Foreskin fibroblast (primary cell): ENCODE measurements at places on chromosomes 13 and 19.

DNA sequence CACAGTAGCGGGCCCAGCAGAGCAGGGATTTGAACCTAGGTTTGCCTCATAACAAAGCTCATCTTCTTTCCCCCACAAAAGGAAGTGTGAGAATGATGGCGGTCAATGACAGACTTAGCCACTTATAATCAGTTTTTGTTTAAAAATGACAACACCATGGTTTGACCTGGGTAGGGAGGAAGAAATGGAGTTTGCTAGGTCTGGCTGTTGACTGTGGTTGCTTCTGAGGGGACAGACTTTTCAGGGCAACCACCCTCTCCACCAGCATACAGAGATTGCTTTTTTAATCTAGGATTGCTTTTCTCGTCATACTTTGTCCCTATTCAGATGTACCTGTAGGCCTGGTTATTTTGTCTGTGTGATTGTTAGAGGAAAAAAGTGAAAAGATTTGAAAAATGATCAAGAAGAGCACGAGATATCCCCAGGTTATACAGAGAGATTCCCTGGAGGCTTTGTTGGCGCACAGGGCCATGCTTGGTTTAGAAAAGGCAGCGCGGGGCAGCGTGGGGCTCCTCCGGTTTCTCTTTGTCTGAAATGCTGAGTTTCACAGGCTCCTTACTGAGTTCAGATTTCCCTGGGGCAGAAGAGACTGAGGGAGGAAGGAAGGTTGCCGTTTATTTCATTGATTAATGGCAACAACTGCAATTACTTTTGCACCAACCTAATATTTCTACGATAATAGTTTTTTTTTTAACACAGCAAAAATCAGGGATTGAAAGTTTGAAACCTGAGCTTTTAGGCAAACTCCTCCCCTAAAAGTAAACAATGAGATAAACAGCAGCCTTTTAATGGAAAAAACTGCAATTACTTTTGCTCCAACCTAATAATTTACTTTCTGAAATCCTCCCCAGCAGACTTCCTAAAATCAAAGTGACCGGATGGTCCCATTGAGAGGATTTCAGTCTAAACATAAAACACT is 97.0 kb upstream of the RNF113B start:
- DNase-seq, result no peak

- DNase-seq, result no peak
Measured at GRCh38 chr19:54351474-54351873, 12.5 kb upstream of the LILRA4 start.

- peak; percentile 30 for DNase-seq
Measured at GRCh38 chr19:52527956-52528351, 486 bp downstream of the ZNF808 start.

DNA sequence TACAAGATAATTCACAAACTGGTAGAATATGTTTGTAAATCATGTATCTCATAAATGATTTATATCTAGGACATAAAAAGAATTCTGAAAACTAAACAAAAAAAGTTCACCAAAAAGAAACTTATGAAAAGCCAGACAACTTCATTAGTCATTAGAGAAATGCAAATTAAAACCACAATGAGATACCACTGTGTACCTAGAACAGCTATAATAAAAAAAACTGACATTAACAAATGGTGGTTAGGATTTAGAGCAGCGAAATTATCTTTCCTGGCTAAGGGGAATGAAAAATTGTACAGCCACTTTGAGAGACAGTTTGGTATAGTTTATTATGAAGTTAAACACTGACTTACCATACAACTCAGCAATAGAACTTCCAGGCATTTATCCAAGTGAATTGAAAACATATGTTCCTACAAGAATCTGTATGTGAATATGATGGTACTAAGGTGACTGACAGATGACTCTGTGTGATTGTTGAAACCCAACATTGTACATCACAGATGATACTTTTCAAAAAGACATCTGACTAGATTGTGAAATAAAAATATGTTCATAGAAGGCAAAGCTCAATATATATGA is 41.8 kb downstream of the UGGT2 start:
- peak; percentile 66 for DNase-seq

GRCh38 chr13:21216332-21216731 is 39.9 kb downstream of the MRPL57 start:
- no peak for DNase-seq

- peak; percentile 22 for DNase-seq
Measured at GRCh38 chr13:64347664-64348063, 2882.5 kb downstream of the PCDH9 start.

DNA sequence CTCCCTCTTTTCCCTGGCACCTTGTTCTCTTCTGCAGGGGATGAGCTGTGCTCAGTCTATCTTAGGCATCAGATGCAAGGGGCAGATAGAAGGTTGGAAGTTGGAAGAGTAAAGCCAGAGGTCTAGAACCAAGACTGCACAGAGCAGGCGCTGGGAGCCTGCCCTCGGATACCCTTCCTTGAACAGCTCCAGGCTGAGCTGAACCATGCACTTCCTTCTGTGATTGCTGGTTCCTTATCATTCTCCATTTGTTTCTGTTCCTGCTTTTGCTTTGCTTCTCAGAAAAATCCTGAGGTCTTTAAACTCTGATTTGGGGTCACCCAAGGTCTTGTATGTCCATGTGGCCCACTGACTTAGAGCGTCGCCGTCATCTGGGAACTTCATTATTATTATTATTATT is 36.3 kb downstream of the ARHGEF18 start:
- DNase-seq, result no peak

- no peak for DNase-seq
Measured at GRCh38 chr13:109644069-109644750, 142.2 kb downstream of the IRS2 start.

- DNase-seq, result no peak
Measured at GRCh38 chr13:107192289-107192688, 624.4 kb upstream of the ARGLU1 start.

GRCh38 chr19:45474606-45475521 is 7.1 kb downstream of the FOSB start:
- no peak for DNase-seq

GRCh38 chr19:58468216-58468839 is 1.4 kb downstream of the ZNF324 start:
- DNase-seq, result peak; percentile 21

DNA sequence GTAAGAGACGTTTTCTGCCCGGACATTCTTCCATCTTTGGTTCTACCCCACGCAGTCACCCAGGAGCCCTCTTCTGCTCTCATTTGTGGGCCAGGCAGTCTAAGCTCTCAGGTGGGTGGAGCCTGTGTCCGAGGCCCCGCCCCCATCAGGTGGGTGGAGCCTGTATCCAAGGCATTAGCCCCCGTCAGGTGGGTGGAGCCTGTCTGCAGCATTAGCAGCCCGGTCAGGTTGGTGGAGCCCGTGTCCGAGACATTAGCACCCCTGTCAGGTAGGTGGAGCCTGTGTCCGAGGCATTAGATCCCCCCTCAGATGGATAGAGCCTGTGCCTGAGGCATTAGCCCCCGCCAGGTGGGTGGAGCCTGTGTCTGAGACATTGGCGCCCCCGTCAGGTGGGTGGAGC is 45.5 kb upstream of the C13orf46 start:
- no peak for DNase-seq

DNA sequence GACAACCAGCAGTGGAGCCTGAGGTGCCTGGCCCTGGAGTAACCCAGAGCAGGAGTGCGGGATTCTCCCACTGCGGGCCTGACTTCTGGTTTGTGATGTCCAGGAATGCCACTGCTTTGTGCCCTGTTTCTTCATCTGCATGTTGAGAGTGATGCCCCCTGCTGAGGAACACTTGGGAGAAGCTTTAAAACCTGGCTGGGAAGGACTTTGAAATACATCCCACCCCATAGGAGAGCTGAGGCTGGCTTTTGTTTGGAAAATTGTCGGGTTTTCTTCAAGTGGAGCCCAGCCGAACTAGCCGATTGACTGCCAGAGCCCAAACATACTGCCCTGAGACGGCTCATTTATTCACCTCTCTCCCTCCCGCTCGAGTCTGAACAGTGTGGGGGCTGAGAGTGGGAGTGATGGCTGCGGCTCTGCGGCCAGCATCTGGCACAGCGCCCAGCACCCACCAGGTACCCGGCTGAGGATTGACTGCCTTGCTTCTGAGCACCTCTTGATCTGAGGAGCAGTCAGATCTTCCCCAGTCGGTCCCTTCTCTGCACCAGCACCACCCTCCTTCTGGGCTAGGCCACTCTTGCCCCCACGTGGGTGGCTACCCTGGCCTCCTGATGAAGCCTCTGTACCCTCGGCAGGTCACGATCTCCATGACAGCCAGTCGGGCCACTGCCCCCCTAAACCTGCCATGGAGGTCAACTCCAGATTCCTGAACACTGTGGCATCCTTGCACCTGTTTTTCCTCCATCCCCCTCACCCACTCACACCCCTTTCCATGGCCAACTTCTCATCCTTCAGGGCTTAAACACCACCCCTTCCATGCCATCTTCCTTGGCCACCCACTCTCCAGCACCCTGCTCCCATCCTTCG is 148.9 kb downstream of the SIPA1L3 start:
- DNase-seq, result no peak

GRCh38 chr19:54364775-54365257 is at the start of gene LAIR1:
Gene LAIR1 (minus strand): TSS chr19:54364931. CDS start chr19:54364804, 127 bp downstream.
- no peak for DNase-seq

GRCh38 chr13:30739761-30740642 is 4.7 kb downstream of the ALOX5AP start:
- peak; percentile 75 for DNase-seq

GRCh38 chr13:25806264-25806974 is 245.4 kb downstream of the SHISA2 start:
- no peak for DNase-seq

DNA sequence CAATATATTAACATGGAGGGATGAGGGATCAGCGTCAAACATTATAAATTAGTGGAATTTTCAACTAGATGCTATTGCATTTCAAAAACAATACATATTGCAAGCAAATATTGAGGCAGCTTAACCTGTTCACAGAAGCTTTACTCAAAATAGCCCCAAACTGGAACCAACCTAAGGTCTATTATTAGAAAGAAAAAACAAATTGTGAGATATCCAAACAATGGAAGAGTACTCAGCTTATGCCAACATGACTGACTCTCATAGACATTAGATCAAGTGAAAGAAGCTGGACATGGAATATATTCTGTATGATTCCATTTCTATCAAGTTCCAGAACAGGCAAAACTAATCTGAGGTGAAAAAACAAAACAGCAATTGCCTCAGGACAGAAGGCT is 27.6 kb upstream of the NEK3 start:
- no peak for DNase-seq

DNA sequence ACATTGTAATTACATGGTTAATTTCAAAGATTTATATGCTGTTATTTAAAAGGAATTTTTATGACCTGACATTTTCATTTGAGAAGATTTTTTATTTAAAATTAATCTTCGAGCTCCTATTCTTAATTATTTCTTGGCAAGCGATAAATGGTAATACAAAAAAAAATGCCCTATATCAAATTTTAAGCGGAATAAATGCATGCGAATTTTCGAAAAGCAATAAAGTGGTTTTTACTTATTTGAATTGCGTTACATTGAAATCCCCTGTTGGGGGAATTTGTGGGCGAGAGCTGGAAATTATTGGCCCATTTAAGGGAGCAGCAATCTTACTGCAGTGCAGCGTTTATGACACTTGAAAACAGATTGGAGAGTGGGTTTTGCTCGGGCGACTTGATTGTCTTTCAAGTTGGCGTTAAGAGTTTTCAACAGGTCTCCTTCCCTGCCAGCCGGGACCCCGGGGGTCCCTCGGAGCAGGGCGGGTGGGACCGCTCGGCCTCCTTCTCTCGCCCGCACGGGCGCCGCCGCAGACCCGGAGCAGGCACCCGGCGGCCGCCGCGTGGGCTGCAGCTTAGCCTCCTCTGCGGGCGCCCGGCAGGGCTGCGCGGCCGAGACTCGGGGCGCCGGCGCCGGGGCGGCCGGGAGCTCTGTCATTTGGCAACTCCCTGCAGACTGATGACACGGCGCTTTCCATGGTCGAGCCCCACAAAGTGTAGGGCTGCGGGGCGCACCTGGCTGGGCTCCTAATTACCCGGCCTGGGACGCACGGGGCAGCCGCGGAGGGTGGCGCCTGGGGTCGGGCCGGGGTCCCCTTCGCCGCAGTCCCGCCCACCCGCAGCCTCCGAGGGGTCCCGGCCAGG is 255.1 kb upstream of the SOX21 start:
- peak; percentile 47 for DNase-seq

- DNase-seq, result no peak
Measured at GRCh38 chr19:10537668-10538067, 6.0 kb upstream of the ATG4D start.

DNA sequence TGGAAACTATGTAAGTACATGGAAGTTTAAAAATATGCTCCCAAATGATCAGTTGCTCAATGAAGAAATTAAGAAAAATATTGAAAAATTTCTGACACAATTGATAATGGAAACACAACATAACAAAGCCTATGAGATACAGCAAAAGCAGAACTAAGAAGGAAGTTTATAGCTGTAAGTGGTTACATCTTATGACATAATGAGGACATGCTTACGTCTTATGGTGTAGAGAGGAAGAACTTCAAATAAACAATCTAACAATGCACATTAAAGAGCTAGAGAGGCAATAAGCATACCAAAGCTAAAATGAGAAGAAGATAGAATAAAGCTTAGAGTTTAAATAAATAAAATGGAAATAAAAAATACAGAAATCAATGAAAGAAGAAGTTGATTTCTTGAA is 50.0 kb upstream of the CEACAM21 start:
- DNase-seq, result no peak

DNA sequence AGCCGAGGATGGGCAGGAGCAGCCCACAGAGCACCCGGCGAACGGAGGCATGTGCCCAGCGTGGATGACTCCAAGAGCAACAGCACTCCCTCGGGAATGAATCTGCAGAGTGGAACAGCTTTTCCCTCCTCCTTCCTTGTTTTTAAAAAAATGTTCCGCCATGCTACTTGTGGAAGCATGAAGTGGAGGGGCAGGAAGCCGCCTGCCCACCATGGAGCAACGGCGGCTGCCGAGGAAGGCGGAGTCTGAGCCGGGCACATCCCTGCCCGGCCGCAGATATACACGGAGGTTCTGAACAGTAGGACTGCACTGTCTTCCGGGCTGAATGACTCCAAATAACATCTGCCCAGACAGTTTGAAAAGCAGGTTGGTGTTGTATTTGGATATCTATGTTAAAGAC is 65.2 kb downstream of the SOX1 start:
- DNase-seq, result no peak

DNA sequence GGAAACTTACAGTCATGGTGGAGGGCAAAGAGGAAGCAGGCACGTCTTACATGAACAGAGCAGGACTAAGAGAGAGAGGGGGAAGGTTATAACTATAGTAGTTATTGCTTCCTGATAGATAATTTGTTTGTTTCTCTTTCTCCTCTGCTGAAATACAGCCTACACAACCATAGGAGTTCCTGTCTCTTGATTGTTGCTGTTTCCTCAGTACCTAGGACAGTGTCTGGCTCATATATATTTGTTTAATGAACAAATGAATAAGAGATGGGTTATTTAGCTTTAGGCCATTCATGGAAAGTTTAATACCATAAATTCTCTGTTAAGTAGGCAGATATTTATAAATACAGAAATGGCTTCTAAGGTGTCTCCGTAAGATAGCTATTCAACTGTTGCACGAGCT is 95.2 kb downstream of the PCCA start:
- no peak for DNase-seq
